NB4 (cell line): ENCODE measurements at places on chromosomes 1 and 21.

- DNase-seq = no peak
Measured at GRCh38 chr1:77565321-77565720, 117.1 kb downstream of the ZZZ3 start.

DNA sequence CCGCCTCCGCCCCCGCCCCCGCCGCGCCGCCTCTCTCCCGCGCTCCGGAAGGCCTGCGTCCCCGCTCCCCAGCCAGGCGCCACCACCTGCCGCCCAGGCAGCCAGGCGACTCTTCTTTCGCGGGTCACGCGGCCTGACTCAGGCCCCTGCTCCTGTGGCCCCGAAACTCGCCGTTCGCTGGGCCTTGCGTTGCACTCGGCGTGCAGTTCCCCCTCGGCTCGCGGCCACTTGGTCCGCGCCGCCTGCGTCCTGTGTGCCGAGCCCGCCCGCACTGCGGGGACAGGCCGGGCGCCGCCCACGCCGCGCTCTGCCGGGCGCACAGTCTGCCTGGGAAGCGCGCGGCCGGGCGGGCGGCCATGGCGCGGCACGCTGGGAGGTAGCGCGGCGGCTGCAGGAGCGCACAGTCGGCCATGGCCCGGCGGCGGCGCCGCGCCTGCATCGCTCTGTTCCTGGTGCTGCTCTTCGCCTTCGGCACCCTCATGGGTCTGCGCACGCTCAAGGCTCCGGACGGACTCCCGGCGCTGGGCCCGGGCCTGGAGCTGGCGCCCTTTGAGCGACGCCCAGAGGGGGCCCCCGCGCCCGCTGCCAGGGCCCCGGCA, at the start of gene MANEAL:
Gene MANEAL, plus strand, starts transcription at position 75 of the 599 bp plus-strand sequence. Its CDS starts 336 bp downstream, at position 411.
- DNase-seq = peak; percentile 10

DNA sequence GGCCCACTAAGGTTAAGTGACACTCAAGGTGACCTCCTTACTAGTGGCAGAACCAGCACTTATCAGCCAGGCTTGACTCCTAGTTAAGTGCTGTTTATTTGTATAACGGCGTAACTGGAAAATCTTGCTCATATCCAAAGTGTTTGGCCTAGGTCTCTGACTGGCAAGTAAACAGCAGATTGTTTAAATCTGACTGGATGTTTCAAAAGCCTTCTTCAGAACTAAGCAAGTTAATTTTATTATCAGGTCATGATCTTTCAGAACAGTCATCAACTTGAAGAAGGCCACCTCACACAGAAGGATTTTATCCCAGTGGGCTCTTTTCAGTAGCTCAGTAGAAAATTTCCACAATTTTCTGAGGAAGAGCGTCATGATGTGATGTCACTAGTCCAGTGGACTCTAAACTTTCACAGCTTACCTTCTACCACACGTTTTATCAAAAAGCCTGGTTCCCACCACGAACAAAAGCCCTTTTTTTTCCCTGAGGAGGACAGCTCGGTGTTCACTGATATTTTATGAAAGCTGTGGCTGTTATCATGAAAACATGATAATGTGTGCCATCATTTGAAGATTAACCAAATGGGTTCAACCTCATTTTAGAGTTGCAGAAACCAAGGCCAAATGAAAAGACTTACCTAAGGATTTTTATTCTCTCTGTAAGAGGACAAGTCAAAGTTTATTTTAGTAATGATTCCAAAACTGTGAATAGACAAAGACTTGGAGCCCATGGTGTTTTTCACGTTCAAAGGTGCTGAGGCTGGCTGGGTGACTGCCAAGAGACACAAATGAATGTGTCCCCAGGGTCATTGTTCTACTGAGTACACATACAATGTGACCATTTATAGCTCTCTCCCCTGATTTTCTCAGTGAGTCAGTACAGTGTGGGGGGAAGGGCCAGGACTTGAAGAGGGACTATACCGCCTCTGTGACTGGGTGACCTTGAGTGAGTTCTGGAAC, 9.1 kb downstream of the SGIP1 start:
- peak; percentile 7 for DNase-seq

DNA sequence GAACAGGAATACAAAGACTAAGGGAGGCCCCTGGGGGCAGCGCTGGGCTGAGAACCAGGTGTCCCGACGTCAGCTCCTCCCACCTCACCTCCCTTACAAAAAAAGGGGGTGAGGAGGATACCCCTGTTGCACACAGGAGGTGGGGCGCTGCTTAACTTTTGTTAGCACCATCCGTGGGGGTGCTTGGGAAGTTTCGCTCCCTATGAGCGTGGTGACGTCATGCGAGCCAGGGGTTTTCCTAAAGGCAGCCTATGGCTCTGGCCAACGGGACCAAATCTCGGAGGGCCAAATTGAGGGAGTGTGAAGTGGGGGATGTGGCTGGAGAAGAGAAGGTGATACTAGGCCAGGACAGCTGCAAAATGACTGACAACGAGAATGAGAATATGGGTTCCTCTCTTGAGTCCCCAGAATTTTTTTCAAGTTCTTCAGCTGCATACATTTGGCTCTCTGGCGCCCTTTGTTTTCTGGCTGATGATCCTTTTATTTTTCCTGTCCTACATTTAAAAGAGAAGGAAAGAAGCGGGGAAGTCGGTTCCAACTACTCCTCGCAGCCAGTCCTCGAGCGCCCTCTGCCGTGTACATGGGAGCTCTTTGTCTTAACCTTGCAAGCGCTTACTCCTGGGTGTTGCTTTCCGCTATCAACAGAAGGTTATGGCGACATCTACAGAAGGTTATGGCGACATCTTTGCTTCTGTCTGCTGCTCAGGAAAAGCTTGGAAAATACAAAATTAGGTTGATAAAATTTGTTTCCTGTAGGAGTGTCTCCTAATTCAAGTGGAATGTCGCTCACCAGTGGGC, 48.0 kb upstream of the ZC3H11B start:
- peak; percentile 85 for DNase-seq

GRCh38 chr1:216502528-216503162, 79.4 kb upstream of the USH2A start:
- DNase-seq = no peak

- no peak for DNase-seq
Measured at GRCh38 chr1:178371933-178372388, 124.8 kb downstream of the CLEC20A start.

DNA sequence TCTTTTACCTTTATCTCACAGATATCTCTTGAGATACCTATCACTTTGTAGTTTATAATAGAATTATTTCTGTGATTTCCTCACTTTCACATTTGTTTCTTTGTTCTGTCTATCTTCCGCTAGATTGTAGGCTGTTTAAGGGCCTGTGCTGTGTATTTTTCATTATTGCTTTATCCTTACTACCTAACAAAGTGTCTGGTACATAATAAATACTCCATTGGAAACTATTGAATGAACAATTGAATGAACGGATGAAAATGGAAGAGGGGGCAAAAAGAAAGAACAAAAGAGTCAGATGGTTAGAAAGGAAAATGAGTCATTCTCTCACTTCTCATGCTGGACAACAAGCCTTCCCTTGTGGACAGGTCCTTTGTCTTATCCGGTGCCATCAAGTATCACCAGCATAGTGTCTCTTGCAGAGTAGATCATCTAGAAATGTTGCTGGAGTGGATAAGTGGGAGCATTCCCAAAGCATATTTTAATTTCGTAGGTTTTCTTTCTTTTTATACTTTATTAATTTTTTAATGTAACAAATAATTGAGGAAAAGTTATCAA, 159.8 kb downstream of the NEK7 start:
- DNase-seq = no peak

GRCh38 chr1:67833602-67833940, 304 bp upstream of the GNG12 start:
- DNase-seq = no peak

DNA sequence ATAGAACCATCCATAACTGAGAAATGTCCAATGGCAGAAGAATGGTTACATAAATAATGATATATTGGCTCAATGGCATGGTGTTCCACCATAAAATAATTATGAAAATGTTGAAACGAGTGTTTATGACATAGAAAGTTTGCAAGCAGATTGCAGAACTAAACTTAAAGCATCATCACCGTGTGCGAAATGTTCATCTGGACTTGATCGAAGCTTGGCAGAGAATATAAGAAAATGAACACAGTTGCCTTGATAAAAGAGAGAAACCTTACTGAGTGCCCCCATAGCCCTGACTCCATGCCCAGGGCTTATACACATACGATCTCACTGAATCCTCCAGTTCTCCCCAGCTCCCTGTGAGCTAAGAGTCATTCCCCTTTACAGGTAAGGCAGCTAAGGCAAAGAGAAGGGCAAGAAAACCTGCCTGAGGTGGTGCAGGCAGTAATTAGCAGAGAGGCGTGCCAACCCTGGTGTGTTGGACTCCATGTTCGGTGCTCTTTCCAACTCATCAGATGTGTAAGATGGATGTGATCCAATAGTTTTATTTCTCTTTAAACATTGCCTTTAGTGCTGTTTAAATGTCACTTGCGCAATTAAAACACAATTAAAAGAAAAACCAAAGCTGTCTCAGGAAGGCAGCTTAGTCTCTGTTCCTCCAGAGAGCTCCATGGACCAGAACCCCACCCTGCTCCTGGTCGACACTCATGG, 21.8 kb upstream of the SPOCD1 start:
- no peak for DNase-seq

DNA sequence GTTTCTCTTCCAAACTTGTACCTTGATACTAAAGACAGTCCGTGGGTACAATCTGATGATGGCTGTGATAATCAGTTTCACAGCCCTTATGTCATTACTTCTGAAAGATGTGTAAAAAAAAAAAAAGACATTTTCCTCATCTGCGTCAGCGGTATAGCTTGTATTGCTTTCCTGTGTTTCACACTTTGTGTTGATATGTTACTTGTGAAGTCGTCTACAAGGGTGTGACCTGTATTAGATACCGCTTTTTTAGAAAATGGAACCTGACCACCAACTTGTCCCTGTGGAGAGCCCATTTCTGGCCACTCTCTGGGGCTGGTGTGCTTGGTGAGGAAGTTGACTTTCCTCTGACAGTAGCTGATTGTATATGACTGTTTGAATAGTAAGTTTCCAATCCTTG, 50.5 kb downstream of the PEX14 start:
- no peak for DNase-seq

GRCh38 chr21:34094949-34095348, 21.6 kb downstream of the MRPS6 start:
- DNase-seq = no peak

GRCh38 chr1:32159189-32159588, 20.3 kb upstream of the TXLNA start:
- no peak for DNase-seq

DNA sequence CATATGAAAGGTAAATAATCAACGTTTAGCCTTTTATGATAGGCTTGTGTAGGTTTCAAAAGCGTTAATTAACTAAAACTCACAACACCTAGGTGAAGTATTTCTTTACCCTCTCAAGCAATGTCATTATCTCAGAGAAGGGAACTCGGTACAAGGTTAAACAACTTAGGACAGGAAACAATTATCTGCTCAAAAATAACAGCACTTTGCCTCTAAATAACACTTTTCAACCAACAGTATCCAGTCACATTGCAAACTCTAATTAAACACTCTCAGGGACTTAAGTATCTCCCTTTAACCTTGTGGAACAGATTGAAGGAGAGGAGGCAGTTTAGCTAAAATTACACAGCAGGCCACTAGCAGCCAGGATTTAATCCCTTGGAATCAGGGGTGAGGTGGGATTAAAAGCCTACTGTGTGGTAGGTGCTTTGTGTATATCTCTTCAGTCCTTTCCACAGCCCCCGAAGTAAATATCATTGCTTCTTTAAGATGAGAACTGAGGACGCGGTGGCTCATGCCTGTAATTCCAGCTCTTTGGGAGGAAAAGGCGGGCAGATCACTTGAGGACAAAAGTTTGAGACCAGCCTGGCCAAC, 5.2 kb upstream of the AKNAD1 start:
- no peak for DNase-seq

GRCh38 chr1:242140836-242141235, 141.9 kb upstream of the MAP1LC3C start:
- peak; percentile 9 for DNase-seq

DNA sequence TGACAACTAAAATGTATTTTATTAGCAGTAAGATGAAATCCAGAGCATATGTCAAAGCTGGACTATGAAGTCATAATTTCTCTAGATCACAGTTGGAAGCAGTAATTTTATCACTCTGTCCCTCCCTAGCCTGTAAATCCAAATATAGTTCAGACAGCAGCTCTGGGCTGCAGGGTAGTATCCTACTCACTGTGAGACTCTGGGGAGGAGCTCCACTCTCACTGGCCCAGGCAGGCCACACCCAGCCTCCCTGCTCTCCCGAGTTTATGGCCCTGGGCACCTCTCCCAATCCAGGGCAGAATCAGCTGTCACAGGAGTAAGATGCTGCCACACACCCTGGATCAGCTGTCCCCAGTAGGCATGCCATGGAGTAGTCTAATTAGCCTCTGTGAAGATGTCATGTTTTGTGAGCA, 131.1 kb downstream of the HLCS start:
- DNase-seq = no peak

DNA sequence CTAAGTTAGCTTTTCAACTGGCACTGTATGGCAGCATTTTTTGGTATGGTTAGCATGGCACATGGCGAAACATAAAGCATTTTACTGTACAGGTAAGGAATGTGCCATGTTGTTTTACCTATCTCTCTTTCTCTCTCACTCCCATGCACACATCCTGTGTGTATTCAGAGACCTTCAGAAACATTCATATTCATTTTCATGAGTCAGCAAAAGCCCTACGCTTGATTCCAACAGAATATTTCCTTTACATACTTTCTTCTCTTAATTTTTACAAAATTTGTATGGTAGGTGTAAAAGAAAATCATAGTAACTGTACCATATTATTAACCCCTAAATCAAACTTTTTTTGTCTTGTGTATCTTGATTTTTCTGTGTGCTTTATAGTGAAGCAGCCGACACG, 10.3 kb downstream of the SRSF11 start:
- DNase-seq = no peak

- no peak for DNase-seq
Measured at GRCh38 chr21:38297194-38297631, 40.4 kb downstream of the KCNJ15 start.

DNA sequence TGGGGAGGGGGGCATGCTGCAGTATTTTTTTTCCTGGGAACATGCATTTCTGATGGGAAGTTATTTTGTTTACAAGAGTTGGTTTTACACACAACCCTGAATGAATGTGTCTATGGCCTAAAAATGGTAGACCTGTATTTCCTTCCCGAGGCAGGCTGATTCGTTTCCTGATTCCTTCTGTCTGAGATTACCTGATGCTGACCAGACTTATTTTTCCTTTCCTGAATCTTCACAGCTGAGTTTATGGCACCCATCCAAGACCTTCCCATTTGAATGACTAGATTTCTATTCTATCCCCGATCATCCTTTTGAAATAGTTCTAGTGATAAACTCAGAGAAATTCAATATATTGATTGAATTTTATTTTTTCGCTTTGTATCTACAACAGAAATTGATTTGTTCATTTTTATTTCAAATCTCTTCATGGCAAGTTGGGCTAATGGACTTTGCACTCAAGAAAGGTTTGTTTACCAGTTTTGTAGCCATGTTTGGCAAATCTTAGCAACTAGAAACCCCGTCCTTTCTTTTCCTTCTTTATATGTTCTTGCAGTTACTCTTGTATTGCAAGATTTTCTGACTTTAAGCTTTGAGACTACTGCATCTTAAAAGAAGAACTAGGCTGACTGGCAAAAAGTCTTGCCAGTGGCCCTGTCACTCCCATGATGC, 15.9 kb upstream of the PLEKHM2 start:
- no peak for DNase-seq
